ENCODE measurements at places on chromosomes 11 and 22. TPM values are rescaled to one million over a fixed set of nuclear protein-coding genes. Genes with fewer than 3 reads are reported as not detected.

SLC22A6 gene
- not detected for total RNA-seq

BCO2 gene
- 8.7 TPM for total RNA-seq

RBFOX2 gene
- total RNA-seq = 115 TPM

DEFB131B gene
- not detected for total RNA-seq

DRD4 gene
- total RNA-seq = 2.6 TPM

CARS1 gene
- 90.0 TPM for total RNA-seq

LARGE2 gene
- total RNA-seq = 18.0 TPM

AMOTL1 gene
- total RNA-seq = 84.2 TPM

CATSPER1 gene
- total RNA-seq = not detected

ZC3H12C gene
- 19.1 TPM for total RNA-seq

TMA7B gene
- total RNA-seq = 0.47 TPM

ROBO4 gene
- total RNA-seq = 16.8 TPM

SLC25A22 gene
- total RNA-seq = 28.4 TPM

LMO2 gene
- total RNA-seq = 14.0 TPM

CENPM gene
- 1.2 TPM for total RNA-seq

MIOX gene
- not detected for total RNA-seq

TENM4 gene
- 2.4 TPM for total RNA-seq

AIP gene
- total RNA-seq = 46.8 TPM

NRIP3 gene
- total RNA-seq = 2.4 TPM

TMEM191B gene
- 1.5 TPM for total RNA-seq

PATE2 gene
- 0.23 TPM for total RNA-seq

PNPLA5 gene
- not detected for total RNA-seq

HEPN1 gene
- not detected for total RNA-seq

SLC22A12 gene
- not detected for total RNA-seq

TMEM151A gene
- not detected for total RNA-seq

MYOD1 gene
- not detected for total RNA-seq

Measured in ureter (tissue), 1 donor.